Activated T-helper 1 cell treated with anti-CD3 and anti-CD28 coated beads, Interleukin-2, amount 50 U/mL, for 16 hours (primary cell): ENCODE measurements at places on chromosomes 2 and 18.

- DNase-seq: no peak
Measured at GRCh38 chr18:39675368-39675767, 2109.8 kb upstream of the CELF4 start.

GRCh38 chr18:44945888-44946401 is 265.3 kb downstream of the SETBP1 start:
- no peak for DNase-seq

DNA sequence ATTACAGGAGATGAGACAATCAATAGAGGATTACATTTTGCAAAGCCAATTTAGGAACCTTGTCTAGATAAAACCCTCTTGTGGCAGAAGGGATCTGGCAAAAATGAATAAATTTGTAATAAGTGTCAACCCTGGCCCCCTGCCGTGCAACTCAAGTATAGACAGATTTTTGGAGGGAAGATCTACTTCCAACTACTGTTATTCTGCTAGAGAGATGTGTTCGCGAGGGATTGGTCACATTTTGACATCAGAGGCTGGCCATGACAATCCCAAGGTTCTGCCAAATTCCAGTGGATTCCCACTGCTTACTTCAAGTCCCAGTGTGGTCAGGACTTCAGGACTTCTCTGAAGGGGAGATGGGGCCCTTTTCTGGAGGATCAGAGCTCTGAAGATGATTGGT is 192.6 kb downstream of the SH3RF3 start:
- DNase-seq: no peak

GRCh38 chr2:85288244-85288725 is 39.5 kb downstream of the TGOLN2 start:
- no peak for DNase-seq
